ENCODE measurements at places on chromosomes 1 and 21.

DNA sequence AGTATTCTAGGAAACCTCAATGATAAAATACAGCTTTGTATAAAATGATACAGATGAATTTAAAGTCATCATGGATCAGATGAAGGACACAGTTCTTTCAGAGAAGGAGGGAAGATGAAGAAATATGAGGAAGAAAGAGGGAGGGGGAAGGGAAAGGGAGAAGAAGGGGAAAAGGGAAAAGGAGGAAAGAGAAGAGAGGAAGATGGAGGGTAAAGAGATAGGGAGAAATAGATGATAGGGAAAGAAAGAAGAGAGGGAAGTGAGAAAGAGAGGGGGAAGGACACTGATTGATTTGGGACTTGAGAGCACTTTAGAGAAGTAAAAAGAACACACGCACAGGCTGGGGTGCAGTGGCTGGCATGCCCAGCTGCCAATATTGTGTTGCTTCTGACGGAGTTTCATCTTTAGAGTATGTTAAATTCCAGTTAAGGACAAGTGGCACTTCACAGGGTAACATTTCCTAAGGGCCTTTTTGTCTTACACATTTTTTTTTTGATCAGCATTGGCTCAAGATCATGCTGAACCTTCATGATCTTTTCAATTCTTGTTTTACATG is 235.9 kb upstream of the DMRTA2 start:
- DNase-seq = no peak

- DNase-seq = no peak
Measured at GRCh38 chr1:155003766-155004351, 1.3 kb downstream of the ZBTB7B start.

DNA sequence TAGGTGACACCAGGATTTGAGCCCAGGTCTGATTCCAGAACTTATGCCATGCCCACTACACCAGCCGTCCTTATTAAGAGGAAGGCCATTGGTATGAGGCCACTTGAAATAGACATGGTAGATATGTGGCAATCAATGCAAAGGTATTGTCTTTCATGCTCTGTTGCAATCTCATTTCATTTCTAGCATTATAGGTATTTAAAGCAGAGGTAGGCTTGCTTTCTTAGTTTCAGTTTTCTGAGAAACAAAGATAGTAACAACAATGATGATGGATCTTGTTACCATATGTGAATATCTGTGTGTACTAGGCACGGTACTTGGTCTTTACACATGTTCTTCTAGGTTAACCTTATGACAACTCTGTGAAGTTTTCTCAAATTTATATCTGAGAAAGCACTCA is 113.1 kb downstream of the FGGY start:
- no peak for DNase-seq

DNA sequence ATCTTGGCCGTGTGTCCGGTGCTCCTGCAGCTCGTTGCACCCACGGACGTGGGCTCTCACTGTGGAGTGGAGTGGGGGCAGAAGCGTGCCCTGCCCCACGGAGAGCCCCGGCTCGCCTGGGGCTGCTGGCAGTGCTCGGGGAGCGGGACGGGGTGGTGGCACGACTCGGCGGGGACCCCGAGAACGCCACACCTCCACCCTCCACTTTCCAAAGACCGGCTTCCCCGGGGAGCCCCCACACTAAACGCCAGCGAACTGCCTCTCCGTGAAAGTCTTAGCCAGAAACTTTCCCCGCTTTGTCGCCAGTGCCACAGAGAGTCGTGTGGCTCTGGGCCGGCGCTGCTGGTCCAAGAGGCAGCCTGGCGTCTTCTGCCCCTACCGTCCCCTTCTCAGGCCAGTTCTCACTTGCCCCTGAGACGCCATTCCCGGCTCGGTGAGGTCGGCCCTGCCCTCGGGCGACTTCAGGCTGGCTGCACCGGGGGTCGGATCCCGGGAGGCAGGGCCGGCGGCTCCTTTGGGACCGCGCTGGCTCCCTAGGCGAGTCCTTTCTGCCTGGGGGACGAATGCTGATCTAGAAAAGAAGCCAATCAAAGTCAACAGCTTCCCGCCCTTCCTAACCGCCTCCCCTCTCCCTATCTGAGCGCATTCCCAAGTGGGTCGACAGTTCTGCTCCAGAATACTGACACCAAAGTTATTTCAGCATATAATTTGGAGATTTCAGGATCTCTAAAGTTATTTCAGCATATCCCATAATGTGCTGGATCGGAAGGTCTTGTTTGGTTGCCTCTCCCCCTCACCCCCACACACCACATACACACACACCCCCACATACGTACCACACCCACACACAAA is 2.6 kb upstream of the SAMD13 start:
- no peak for DNase-seq

DNA sequence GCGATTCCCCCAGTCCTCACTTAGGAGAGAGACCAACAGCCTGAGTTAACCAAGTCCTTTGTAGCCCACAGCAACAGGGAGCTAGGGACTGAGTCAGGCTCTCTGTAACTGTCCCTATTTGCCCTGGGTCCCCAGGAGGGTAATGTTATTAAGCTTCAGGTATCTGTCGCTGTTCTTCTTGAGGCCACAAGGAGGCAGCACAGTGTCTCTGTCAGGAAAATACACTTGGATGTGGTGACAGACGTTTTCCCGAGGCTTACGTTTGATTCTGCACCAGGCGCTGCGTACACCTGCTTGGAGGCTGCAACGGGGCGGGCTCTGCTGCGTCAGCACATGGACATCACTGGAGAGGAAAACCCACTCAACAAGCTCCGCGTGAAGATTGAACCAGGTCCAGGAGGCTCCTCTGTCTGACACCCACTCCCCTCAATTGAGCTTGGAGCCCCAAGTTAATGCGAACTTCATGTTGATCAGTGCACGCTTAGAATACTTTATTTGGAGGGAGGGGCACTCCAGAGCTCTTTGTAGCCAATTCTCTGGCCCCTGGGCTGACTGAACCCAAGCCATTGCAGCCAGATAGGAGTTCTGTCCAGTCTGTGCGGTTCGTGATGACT is 10.7 kb upstream of the ELF3 start:
- DNase-seq = peak; percentile 73

DNA sequence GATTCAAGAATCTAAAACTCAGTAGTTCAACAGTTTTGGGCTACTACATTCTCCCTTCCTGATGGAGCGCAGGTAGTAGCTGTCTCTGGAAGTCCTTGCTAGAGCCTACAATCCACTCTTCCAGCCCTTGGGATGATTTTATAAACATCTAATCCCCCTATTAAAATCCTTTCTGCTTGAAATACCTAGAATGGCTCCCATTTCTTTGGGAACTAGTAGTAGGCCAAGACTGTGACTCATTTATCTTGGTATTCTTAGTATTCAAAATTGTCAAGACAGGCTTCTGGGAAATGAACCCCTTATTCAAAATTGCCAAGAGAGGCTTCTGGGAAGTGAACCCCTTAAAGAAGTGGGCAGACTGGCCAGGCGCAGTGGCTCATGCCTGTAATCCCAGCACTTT is 142.5 kb upstream of the FGGY start:
- no peak for DNase-seq

DNA sequence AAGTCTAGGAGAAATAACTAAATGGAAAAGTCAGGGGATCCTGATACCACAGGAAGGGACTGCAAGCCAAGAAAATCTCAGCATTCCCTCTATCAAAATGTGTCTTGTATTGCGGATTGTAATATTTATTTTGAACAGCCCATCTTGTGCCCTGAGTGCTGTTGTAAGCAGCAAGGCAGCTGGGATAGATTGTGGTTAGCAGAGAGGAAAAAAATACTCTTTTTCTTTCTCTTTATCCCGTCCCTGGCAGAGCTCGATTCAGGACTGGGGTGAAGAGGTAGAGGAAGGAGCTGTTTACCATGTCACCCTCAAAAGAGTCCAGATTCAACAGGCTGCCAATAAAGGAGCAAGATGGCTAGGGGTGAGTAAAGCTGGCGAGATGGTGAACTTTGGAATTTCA is 1.2 kb downstream of the RGL1 start:
- DNase-seq = no peak

GRCh38 chr1:118209648-118210047 is 24.6 kb upstream of the SPAG17 start:
- no peak for DNase-seq

- no peak for DNase-seq
Measured at GRCh38 chr21:45288441-45288841, 746 bp upstream of the POFUT2 start.

DNA sequence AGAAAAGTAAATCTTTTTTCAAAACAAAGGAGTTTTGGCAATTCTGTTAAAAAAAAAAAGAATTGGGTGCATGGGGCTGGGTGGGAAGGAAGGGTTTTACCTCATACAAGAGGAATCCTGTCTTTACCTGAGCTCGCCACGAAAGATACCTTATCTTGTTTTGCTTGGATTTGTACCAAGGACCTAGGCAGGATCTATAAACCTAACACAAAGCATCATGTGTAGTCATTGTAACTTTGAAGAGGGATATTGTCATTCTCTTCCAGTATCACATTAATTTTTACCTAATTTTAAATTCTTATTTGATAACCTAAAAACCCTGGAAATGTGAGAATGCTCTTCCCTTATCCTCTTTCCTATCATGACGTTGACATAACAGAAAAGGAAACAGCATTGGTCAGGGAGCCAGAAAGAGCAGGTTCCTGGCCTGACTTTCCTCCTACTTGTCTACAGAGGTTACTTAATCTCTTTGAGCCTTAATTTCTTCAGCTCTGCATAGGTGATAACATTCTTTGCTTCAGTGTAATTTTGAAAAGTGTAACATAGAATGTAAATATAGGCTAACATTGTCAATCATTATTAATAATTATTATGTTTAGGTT is 4.0 kb upstream of the LAMC1 start:
- DNase-seq = no peak

DNA sequence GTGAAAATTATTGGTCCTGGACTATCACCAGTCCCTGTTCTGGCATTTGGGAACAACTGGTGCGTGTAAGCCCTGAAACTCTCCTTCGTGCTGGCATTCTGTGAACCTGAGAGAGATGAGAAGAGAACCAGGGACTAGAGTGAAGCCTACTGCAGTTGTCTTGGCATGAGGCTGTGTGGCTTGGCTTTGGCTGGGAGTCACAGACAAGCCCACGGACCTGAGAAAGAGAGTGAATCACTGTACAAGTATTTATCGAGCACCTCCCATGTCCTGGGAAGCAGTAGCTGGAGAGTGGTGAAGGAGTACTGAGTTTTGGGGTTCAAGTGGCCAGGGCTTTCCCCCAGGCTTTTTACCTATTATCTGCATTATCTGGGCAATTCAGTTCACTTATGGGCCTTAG is 63.3 kb downstream of the FGGY start:
- no peak for DNase-seq

DNA sequence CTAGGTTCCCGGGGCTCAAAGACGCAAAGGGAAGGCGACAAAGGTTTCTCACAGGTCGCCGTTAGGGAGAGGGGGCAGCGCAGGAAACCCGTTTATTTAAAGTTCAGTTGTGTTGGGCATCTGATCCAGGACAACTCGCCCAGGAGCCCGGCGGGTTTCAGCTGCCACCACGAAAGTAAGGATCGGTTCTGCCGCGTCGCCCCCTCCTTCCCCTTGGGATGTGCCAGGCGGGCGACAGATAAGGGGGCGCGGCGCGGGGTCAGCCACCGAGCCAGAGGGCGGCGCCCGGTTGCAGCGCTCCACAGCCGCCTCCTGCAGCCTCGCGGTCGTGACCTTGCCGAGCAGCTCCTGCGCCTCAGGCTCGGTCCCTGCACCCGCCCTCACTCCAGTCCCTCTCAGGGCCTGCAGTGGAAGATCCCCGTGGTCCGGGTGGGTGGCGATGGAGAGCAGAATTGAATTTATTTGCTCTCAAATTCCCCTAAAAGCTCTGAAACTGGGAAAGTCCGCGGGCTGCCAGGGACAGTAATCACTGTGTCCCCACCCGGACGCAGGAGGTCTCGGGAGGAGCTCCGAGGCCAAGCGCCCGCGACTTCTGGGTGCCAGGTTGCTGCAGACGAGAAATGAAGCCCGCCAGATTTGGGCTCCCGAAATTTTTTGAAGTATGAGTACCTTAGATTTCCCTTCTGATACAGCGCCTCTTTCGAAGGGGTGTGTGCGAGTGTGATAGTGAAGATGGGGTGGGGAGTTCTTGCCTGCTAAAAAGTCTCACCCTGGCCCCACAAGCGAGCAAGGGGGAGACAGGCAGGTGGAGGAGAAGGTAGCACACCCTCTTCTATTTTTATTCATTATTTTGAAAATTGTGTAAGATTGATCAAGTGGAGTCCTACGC is 28.4 kb upstream of the NFIA start:
- DNase-seq = peak; percentile 83

DNA sequence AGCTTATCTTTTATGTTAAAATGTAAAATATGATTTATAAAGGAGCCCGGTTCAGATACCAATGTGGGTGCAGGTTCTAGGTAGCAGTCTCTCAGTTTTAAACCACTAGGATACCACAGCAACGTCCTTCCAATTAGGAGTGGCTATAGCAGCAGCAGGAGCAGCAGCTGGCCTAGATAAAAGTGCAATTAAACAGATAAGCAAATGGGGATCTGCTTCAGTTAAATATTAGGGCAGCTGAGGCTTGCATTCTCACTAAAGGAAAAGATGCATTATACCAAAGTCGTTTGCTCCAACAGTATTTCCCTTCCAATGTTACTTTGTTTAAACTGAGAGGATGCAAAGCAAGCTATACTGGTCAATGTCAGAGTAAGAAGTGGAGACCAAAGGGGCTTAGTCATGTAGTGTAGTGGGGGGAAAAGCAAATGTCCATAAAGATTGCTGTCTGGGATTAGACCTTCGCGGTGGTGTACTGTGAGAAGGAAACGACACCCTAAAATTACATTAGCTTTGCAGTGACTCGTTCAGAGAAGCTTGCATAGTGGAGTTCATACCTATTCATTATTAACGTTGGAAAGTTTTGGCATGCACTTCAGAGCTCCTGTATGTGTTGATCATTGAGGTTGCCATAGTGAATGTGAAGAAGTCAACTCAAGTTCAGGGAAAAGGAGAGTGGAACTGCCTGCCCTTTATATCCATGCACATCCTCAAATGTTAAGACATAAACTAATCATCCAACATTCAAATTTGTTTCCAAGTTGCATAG is 272.2 kb downstream of the VAV3 start:
- DNase-seq = no peak

DNA sequence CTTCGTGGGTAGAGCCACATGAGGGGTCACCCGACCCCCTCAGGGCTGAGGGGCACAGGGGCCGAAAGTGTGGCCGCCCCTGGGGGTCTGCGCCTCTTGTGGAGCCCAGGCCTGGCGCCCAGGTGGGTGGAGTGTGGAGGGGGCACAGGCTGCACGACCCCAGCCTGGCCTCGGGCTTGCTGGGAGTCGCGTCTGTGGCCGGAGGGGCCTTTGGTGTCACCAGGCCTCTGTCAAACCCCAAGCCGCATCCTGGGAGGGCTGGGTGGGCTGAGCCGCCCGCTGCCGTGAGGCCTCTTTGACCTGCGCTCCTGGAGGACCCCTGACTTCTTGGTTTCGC is 60.7 kb downstream of the FAAP20 start:
- no peak for DNase-seq

Measured in hematopoietic multipotent progenitor cell treated with erythropoietin and hydrocortisone succinate and interleukin-3 and kit ligand, for 15 days (in vitro differentiated cells).